Activated CD4-positive, alpha-beta memory T cell treated with anti-CD3 and anti-CD28 coated beads for 36 hours (primary cell): ENCODE measurements at places on chromosomes 3 and 15. TPM values are rescaled to one million over a fixed set of nuclear protein-coding genes. Genes with fewer than 3 reads are reported as not detected.

DNA sequence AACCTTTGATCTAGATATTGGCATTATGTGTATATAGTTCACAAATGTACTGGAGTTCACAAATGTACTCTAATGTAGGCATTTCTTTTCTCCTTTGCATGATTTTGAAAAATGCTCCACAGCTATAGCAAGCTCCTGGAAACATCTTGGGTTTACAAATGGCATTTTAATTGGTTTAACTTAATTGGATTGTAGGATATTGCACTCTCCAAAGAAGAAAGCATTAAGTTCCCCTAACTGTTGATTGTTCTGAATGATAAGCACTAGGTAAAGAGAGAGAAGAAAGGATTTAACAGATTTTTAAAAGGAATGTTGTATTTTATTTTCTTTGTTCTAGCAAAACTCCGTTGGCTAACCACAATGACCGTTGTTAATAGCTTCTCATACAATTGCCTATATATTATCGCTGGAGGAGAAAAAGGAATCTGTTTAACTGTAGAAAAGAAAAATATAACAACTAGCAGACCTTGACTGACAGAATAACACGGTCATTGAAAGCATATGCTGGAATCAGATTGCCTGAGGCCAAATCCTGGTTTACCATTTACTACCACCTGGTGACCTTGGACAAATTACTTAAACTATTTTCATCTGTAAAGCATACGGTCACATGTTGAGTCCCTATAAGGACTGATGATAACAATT is 170.8 kb downstream of the PEX5L start:
- no peaks in the 10 kb centered on the region for H3K36me3 ChIP-seq
- no peak for DNase-seq
- H3K27ac ChIP-seq = no peak overlapping the region
- no peaks in the 10 kb centered on the region for H3K4me1 ChIP-seq

DNA sequence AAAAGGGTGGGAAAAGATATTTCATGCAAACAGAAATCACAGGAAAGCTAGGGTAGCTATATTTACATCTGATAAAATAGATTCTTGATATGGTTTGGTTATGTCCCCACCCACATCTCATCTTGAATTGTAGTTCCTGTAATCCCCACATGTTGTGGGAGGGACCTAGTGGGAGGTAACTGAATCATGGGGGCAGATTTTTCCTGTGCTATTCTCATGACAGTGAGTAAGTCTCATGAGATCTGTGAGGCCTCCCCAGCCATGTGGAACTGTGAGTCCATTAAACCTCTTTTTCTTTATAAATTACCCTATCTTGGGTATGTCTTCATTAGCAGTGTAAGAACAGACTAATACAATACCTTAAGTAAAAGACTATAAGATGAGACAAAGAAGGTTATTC is 558.1 kb downstream of the RSL24D1 start:
- H3K4me1 ChIP-seq = no peaks in the 10 kb centered on the region
- no peak overlapping the region for H3K27ac ChIP-seq
- H3K36me3 ChIP-seq = no peaks in the 10 kb centered on the region
- DNase-seq = no peak
- no peaks in the 10 kb centered on the region for H3K27me3 ChIP-seq

Gene FRMD4B
- total RNA-seq = 32.8 TPM

Gene VIPR1
- 5.9 TPM for total RNA-seq

- H3K4me1 ChIP-seq = no peaks in the 10 kb centered on the region
- H3K4me3 ChIP-seq = no peak overlapping the region
- H3K36me3 ChIP-seq = peaks cover 2% of the 10 kb centered on the region
- no peaks in the 10 kb centered on the region for H3K27me3 ChIP-seq
- DNase-seq = no peak
Observed at GRCh38 chr3:59654123-59654479, 604.3 kb upstream of the CFAP20DC start.

GRCh38 chr3:157918402-157918801 is 187.8 kb downstream of the SHOX2 start:
- H3K27ac ChIP-seq = no peak overlapping the region
- no peaks in the 10 kb centered on the region for H3K4me1 ChIP-seq
- no peaks in the 10 kb centered on the region for H3K27me3 ChIP-seq
- no peaks in the 10 kb centered on the region for H3K36me3 ChIP-seq
- H3K4me3 ChIP-seq = no peak overlapping the region
- no peak for DNase-seq

- H3K4me1 ChIP-seq = no peaks in the 10 kb centered on the region
- H3K4me3 ChIP-seq = no peak overlapping the region
- no peak for DNase-seq
- no peak overlapping the region for H3K27ac ChIP-seq
Observed at GRCh38 chr3:7015683-7016440, 154.9 kb downstream of the GRM7 start.

DNA sequence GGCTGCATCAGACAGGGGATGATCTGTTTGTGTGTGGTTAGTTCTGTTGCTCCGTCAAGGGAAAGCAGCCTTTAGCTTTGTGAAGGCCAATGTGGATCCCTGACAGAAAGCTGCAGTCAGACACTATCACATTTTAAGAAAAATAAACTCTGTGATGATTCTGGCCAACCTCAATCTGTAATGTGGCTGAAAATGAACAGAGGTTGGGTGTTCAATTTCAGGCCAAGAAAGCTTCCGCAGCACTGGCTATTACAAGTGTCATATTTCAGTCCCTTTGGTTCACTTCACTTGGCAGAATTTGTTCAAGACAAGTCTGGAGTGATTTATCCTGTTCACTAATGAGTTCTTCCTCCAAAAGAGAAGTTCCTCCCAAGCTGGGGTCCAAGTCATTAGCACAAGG is 571.8 kb upstream of the IL12A start:
- no peaks in the 10 kb centered on the region for H3K4me1 ChIP-seq
- H3K27ac ChIP-seq = no peak overlapping the region
- no peak for DNase-seq
- H3K36me3 ChIP-seq = no peaks in the 10 kb centered on the region
- no peak overlapping the region for H3K4me3 ChIP-seq

Gene LYZL4
- not detected for total RNA-seq

Gene CCR3
- not detected for total RNA-seq

- H3K36me3 ChIP-seq = peaks cover 2% of the 10 kb centered on the region
- no peaks in the 10 kb centered on the region for H3K27me3 ChIP-seq
- DNase-seq = no peak
- no peak overlapping the region for H3K27ac ChIP-seq
- H3K4me1 ChIP-seq = peaks cover 24% of the 10 kb centered on the region
Observed at GRCh38 chr15:64991536-64992135, 1.9 kb upstream of the SPG21 start.

DNA sequence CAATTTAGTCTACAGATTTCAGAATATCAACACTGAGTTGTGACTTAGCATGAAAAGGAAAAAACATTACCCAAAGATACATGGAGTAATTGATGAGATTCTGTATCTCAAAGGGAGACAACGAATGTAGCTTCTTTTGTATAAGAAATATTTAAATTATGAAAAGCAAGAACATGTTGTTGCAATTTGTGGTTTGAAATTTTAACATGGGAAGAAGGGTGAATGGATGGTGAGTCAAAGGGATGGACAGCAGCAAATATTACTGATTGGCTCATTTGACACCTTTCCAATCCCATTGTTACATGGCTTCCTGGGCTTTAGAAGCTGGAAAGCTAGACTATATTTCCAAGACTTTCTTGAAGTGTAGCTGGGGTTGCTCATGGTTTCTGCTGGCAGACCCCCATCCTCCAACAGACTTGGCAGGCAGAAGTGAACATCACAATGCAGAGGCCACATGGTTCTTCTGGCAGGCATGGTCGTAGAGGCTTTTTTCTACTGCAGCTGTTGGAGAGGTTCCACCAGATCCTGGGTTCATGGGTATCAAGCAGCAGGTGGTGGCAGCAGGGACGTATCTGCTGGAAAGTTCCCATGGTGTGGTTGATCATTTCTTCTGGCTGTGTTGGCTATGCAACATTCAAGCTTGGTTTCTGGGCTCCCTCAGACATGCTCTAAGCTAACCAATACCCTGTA is 47.2 kb upstream of the KPNA4 start:
- peaks cover 24% of the 10 kb centered on the region for H3K27me3 ChIP-seq
- H3K27ac ChIP-seq = no peak overlapping the region
- H3K4me3 ChIP-seq = no peak overlapping the region
- no peaks in the 10 kb centered on the region for H3K36me3 ChIP-seq

Gene FAM81A
- total RNA-seq = not detected

- H3K4me1 ChIP-seq = no peaks in the 10 kb centered on the region
- H3K27ac ChIP-seq = no peak overlapping the region
- DNase-seq = no peak
- peaks cover 2% of the 10 kb centered on the region for H3K36me3 ChIP-seq
- H3K4me3 ChIP-seq = no peak overlapping the region
Observed at GRCh38 chr3:43534675-43535074, 87.1 kb downstream of the ANO10 start.

DNA sequence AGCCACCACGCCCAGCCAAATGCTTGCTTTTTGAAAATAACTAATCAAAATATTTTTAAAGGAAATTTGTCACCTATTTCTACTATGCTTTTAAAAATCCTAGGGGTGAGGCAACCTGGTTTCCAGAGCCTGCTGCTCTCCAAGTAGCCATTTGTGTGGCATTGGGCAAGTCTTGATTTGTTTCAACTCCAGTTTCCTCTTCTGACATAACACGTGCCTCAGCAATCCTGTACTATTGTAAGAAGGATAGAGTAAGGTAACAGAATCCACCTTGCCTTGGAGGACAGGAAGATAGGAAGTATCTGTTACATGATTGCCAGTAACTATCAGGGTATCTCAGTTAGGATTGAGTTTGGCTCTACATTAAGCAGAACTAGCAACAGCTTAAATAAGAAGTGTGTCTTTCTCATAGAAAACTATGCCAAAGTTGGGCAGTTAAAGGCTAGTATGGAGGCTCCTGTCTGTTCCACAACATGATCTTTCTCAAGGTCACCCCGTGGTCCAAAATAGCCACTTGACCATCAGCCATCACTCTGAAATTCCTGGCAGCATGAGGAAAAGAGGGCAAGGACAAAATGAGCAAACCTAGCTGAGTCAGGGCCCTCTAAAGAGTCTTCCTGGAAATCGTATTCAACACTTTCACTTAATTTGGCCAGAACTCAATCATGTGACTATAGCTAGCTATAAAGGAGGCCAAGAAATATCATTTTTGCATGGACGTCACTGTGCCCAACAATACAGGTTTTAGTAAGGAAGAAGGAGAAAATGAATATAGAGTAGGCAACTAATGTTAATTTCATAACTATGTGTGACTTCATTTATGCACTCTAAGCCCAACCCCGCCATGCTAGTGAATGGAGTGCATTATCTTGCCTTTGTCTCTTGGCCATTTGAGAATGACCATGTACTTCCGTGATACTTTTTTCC is 66.1 kb downstream of the HMG20A start:
- H3K4me1 ChIP-seq = peaks cover 22% of the 10 kb centered on the region
- no peak overlapping the region for H3K4me3 ChIP-seq
- no peaks in the 10 kb centered on the region for H3K27me3 ChIP-seq
- no peak overlapping the region for H3K27ac ChIP-seq
- DNase-seq = no peak

- H3K27me3 ChIP-seq = peaks cover 22% of the 10 kb centered on the region
- no peak overlapping the region for H3K4me3 ChIP-seq
- H3K36me3 ChIP-seq = no peaks in the 10 kb centered on the region
- peaks cover 4% of the 10 kb centered on the region for H3K4me1 ChIP-seq
- no peak for DNase-seq
Observed at GRCh38 chr15:93231261-93231925, 142.4 kb upstream of the RGMA start.

Gene RAD54L2
- total RNA-seq = 27.6 TPM

DNA sequence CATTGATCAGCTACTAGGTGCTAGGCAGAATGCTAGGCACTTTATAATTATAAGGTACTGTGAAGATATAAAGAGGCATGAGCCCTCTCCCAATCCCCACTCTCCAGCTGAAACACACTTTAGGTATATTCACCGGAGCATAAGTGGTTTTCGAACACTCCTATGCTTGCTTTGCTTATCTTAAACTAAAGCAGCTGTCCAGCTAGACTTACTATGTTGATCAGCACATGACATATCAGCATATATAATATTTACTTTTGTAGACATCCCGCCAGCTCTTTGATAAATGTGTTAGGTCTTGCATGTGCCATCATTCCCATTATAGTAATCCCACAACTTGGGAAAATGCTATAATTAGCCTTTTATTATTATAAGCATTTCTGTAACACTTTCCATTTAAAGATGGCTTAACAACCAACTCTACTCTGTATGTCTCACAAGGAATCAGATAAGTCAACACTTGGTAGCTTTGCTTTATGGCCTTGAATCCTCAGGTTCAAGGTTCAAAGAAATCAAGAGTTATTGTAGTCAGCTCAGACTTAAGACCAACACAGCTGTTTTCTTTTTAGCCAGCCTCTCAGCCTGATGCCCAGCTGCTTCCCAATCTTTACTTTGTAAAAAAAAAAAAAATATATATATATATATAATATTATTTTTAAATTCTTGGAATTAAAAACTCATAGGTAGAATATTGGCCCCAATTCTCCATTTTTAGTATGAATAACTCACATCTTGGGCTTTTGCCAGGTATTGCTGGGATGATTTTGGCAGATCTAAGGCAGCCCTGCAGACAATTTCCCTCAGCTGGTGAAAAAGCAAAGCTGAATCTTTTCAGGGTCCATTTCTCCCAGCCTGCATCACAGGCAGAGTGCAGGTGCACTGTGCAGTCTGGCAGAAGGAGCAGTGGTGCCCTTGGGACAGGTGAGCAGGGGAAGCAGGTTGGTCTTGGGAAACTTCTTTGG is 104.2 kb downstream of the THRB start:
- H3K36me3 ChIP-seq = no peaks in the 10 kb centered on the region
- no peaks in the 10 kb centered on the region for H3K27me3 ChIP-seq
- no peaks in the 10 kb centered on the region for H3K4me1 ChIP-seq
- no peak overlapping the region for H3K27ac ChIP-seq
- H3K4me3 ChIP-seq = no peak overlapping the region

DNA sequence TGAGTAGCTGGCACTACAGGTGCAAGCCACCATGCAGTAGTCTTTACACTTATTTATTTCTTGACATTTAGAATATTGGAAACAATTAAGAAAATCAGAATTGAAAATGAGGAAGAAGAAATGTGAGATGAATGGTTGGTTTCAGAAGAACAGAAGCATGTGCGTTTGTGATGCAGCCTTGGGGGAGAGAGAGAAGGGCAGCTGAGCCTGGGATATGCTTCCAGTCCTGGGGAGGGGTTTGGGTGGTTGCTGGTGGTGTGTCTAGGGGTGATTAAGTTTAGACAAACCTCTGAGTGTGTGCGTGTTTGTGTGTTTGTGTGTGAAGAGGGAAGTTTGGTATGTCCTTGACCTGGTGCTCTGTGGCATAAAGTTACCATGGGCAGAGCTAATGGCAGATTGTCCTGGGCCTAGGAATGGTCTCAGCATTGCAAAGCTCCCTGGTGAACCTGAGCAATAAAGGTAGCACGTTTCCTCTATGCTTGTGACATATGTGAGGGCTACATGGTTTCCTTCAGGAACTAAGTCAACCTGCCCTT is 35.6 kb downstream of the CTSH start:
- DNase-seq = no peak
- H3K4me1 ChIP-seq = peaks cover 23% of the 10 kb centered on the region
- no peak overlapping the region for H3K27ac ChIP-seq
- H3K36me3 ChIP-seq = peaks cover 48% of the 10 kb centered on the region
- no peak overlapping the region for H3K4me3 ChIP-seq
- no peaks in the 10 kb centered on the region for H3K27me3 ChIP-seq

GRCh38 chr3:38117163-38117716 is 19.7 kb downstream of the ACAA1 start:
- H3K27me3 ChIP-seq = no peaks in the 10 kb centered on the region
- no peak overlapping the region for H3K27ac ChIP-seq
- H3K4me1 ChIP-seq = no peaks in the 10 kb centered on the region
- no peak overlapping the region for H3K4me3 ChIP-seq
- DNase-seq = no peak

Gene C3orf62
- total RNA-seq = 2.8 TPM

GRCh38 chr15:19899021-19899824 is 642.4 kb downstream of the GOLGA6L6 start:
- no peak for DNase-seq
- no peaks in the 10 kb centered on the region for H3K27me3 ChIP-seq
- no peak overlapping the region for H3K4me3 ChIP-seq
- H3K27ac ChIP-seq = no peak overlapping the region
